Vagina (tissue), 2 donors: ENCODE measurements at places on chromosomes 3 and 15.

DNA sequence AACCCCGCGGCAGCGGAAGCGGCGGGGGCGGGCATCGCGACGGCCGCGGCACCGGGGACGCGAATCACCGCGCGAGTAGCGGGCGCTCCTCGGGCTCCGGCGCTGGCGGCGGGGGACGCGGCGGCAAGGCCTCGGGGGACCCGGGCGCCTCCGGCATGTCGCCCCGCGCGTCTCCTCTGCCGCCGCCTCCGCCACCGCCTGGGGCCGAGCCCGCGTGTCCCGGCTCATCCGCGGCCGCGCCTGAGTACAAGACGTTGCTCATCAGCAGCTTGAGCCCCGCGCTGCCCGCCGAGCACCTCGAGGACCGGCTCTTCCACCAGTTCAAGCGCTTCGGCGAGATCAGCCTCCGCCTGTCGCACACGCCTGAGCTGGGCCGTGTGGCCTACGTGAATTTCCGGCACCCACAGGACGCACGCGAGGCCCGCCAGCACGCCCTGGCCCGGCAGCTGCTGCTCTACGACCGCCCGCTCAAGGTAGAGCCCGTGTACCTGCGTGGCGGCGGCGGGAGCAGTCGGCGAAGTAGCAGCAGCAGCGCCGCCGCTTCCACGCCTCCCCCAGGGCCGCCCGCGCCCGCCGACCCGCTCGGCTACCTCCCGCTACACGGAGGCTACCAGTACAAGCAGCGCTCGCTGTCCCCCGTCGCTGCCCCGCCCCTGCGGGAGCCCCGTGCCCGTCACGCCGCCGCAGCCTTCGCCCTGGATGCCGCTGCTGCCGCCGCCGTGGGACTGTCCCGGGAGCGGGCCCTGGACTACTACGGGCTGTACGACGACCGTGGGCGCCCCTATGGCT is 675 bp downstream of the RBM15B start:
- H3K4me3 ChIP-seq, result peak overlapping the region; percentile 54
- peak overlapping the region; percentile 75 for H3K27ac ChIP-seq
- H3K36me3 ChIP-seq, result peaks cover 49% of the 10 kb centered on the region
- H3K4me1 ChIP-seq, result peaks cover 90% of the 10 kb centered on the region

DNA sequence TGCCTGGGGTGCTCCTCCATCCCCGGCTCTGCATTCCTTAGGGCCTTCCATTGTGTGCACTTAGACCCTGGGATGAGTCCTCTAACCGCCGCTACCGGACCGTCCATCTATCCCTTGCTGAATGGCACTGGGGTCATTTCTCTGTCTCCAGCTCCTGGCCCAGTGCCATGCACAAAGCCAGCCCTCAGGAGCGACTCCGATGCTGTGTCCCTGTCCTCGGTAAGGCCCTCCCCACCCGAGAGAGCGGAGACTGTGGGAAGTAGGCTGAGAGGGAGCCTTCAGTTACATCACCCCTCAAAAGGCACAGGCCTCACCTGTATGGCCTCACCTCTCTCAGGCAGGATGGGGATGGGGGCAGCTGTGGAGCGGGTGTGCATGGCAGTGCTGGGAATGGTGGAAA is 33.8 kb downstream of the MUC4 start:
- no peak for DNase-seq
- H3K36me3 ChIP-seq, result no peaks in the 10 kb centered on the region
- no peak overlapping the region for H3K4me3 ChIP-seq
- no peaks in the 10 kb centered on the region for H3K4me1 ChIP-seq
- no peaks in the 10 kb centered on the region for H3K27me3 ChIP-seq
- no peak overlapping the region for H3K27ac ChIP-seq

- no peak overlapping the region for H3K4me3 ChIP-seq
- no peak overlapping the region for H3K27ac ChIP-seq
- no peaks in the 10 kb centered on the region for H3K36me3 ChIP-seq
- H3K4me1 ChIP-seq, result peaks cover 13% of the 10 kb centered on the region
Observed at GRCh38 chr3:43185274-43185982, 79.5 kb upstream of the POMGNT2 start.

- no peaks in the 10 kb centered on the region for H3K36me3 ChIP-seq
- H3K4me3 ChIP-seq, result no peak overlapping the region
- peaks cover 26% of the 10 kb centered on the region for H3K4me1 ChIP-seq
- H3K27ac ChIP-seq, result peak overlapping the region; percentile 4
Observed at GRCh38 chr3:64815789-64816188, 128.0 kb upstream of the ADAMTS9 start.

GRCh38 chr3:190064112-190064511 is 56.6 kb downstream of the P3H2 start:
- no peaks in the 10 kb centered on the region for H3K36me3 ChIP-seq
- H3K4me3 ChIP-seq, result no peak overlapping the region
- no peak overlapping the region for H3K27ac ChIP-seq
- H3K4me1 ChIP-seq, result peaks cover 3% of the 10 kb centered on the region
- H3K27me3 ChIP-seq, result no peaks in the 10 kb centered on the region

GRCh38 chr3:161913786-161914389 is 417.3 kb downstream of the OTOL1 start:
- H3K4me1 ChIP-seq, result peaks cover 7% of the 10 kb centered on the region
- no peak overlapping the region for H3K27ac ChIP-seq
- no peaks in the 10 kb centered on the region for H3K27me3 ChIP-seq
- H3K4me3 ChIP-seq, result no peak overlapping the region

- peaks cover 39% of the 10 kb centered on the region for H3K4me1 ChIP-seq
- no peaks in the 10 kb centered on the region for H3K27me3 ChIP-seq
- peaks cover 32% of the 10 kb centered on the region for H3K36me3 ChIP-seq
- H3K27ac ChIP-seq, result no peak overlapping the region
- no peak for DNase-seq
- H3K4me3 ChIP-seq, result no peak overlapping the region
Observed at GRCh38 chr3:57559526-57559925, 3.5 kb downstream of the PDE12 start.

DNA sequence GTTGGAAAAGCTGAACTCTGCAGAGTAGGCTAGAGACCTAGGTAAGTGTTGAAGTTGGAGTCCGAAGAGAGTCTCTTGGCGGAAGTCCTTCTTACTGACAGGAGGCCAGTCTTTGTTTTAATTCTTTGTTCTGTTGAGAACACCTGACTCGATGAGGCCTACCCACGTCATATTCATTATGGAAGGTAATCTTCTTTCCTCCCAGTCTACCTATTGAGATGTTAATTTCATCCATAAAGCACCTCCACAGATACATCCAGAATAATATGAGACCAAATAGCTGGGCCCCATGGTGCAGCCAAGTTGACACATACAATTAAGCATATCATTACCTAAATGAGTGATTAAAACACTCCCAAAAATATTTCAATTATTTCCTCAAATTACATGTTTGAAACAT is 515.5 kb downstream of the CADM2 start:
- no peaks in the 10 kb centered on the region for H3K4me1 ChIP-seq
- no peak overlapping the region for H3K4me3 ChIP-seq
- H3K27ac ChIP-seq, result no peak overlapping the region
- no peaks in the 10 kb centered on the region for H3K36me3 ChIP-seq
- no peaks in the 10 kb centered on the region for H3K27me3 ChIP-seq
- DNase-seq, result no peak

- DNase-seq, result no peak
- no peaks in the 10 kb centered on the region for H3K36me3 ChIP-seq
- H3K4me1 ChIP-seq, result peaks cover 19% of the 10 kb centered on the region
Observed at GRCh38 chr3:32681811-32682210, 3.2 kb upstream of the CNOT10 start.

- no peak overlapping the region for H3K4me3 ChIP-seq
- DNase-seq, result no peak
- no peaks in the 10 kb centered on the region for H3K4me1 ChIP-seq
- no peaks in the 10 kb centered on the region for H3K36me3 ChIP-seq
- H3K27ac ChIP-seq, result no peak overlapping the region
- no peaks in the 10 kb centered on the region for H3K27me3 ChIP-seq
Observed at GRCh38 chr3:31050296-31050695, 155.8 kb upstream of the GADL1 start.

GRCh38 chr15:70275461-70276138 is 177.9 kb upstream of the TLE3 start:
- no peak overlapping the region for H3K4me3 ChIP-seq
- no peaks in the 10 kb centered on the region for H3K27me3 ChIP-seq
- H3K27ac ChIP-seq, result no peak overlapping the region

DNA sequence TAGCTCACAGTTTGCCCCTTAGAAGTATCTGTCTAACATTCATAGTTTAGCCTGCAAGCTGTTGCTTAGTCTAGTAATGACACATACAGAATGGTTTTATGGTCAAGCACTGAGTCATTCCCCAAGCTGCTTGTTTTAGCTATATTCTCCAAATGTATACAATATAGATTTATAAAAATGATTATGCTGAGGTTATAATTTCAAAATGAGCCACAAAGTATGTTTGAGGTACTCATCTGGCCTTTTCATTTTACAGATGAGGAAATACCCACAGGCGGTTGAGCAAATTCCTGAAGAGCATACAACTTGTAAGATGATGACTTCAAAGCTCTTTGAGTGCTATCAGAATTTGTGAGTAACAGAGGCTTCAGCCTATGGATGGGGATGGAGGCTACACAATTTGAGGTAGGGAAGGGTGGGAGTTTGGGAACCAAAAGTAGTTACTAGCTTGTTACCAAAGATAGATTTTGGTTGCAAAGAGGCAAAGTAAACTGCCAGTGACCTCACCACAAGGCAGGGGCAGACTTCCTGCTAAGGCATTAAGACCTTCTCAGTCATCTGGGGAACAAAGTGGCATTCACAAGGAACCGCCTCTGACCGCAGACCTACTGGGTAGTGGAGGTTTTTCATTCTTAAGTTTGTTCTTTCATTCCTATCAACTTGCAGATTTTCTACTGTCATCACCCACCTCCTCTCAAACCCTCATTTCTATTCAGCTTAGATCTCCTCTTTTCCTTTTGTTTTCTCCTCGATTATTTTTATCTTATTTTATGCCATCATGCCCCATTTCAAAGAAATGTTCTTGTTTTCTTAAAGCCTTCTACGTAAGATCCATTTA is 257.2 kb upstream of the NECTIN3 start:
- no peaks in the 10 kb centered on the region for H3K36me3 ChIP-seq
- DNase-seq, result no peak
- H3K4me1 ChIP-seq, result no peaks in the 10 kb centered on the region
- no peak overlapping the region for H3K27ac ChIP-seq
- H3K4me3 ChIP-seq, result no peak overlapping the region

GRCh38 chr15:28911310-28911931 is 25.6 kb downstream of the APBA2 start:
- no peaks in the 10 kb centered on the region for H3K4me1 ChIP-seq
- DNase-seq, result no peak
- no peaks in the 10 kb centered on the region for H3K36me3 ChIP-seq
- no peaks in the 10 kb centered on the region for H3K27me3 ChIP-seq
- H3K4me3 ChIP-seq, result no peak overlapping the region
- H3K27ac ChIP-seq, result no peak overlapping the region

- peaks cover 41% of the 10 kb centered on the region for H3K4me1 ChIP-seq
- H3K27me3 ChIP-seq, result no peaks in the 10 kb centered on the region
- H3K27ac ChIP-seq, result no peak overlapping the region
- H3K36me3 ChIP-seq, result no peaks in the 10 kb centered on the region
Observed at GRCh38 chr15:63465104-63465503, 39.3 kb upstream of the USP3 start.

GRCh38 chr3:41684797-41685735 is 276.8 kb downstream of the ULK4 start:
- no peaks in the 10 kb centered on the region for H3K27me3 ChIP-seq
- no peak for DNase-seq
- H3K4me1 ChIP-seq, result peaks cover 54% of the 10 kb centered on the region
- H3K36me3 ChIP-seq, result no peaks in the 10 kb centered on the region
- no peak overlapping the region for H3K27ac ChIP-seq

- no peaks in the 10 kb centered on the region for H3K36me3 ChIP-seq
- no peak overlapping the region for H3K4me3 ChIP-seq
- no peak overlapping the region for H3K27ac ChIP-seq
- H3K27me3 ChIP-seq, result no peaks in the 10 kb centered on the region
- H3K4me1 ChIP-seq, result no peaks in the 10 kb centered on the region
Observed at GRCh38 chr3:171558188-171558696, 98.0 kb upstream of the TNIK start.

- no peak overlapping the region for H3K27ac ChIP-seq
- H3K27me3 ChIP-seq, result no peaks in the 10 kb centered on the region
- no peak for DNase-seq
- no peak overlapping the region for H3K4me3 ChIP-seq
- H3K36me3 ChIP-seq, result no peaks in the 10 kb centered on the region
Observed at GRCh38 chr15:44542596-44542995, 5.6 kb downstream of the EIF3J start.

DNA sequence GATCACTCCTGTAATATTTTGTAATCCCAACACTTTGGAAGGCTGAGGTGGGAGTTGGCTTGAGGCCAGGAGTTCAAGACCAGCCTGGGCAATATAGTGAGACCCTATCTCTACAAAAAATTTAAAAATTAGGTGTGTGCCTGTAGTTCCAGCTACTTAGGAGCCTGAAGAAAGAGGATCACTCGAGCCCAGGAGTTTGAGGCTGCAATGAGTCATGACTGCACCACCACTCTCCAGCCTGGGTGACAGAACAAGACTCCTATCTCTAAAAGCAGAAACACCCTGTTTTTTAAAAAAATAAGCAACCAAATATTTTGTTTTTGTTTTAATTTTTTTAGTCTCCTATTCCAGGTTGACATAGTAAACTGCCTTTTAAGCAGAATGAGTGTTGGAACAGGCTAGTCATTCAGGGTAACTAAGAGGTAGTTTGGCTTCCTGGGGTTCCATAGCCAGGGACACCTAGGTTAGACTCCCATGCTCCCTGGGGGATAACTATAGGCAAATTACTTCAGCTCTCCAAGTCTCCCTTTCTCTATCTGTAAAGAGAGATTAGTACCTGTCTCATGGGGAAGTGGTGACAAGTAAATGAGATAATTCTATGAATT is 114.6 kb upstream of the C15orf61 start:
- H3K27ac ChIP-seq, result no peak overlapping the region
- no peaks in the 10 kb centered on the region for H3K27me3 ChIP-seq
- H3K36me3 ChIP-seq, result no peaks in the 10 kb centered on the region
- no peaks in the 10 kb centered on the region for H3K4me1 ChIP-seq
- DNase-seq, result no peak
- no peak overlapping the region for H3K4me3 ChIP-seq

DNA sequence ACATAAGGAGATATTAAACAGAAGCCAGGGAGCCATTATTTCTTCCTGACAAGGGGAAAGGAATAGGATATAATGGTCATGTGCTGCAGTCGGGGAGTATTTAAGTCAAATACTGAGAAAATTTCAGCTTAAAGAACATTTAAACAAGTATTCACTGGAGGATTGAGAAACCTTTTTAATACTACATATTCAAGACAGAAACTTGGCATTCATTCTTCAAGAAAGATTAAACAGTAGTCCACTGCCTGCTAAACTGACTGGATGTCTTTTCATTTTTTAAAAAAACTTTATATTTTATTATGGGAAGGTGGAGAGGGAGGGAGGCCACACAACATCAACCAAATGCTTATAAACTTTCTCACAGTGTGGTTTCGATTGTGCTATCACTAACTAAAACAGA is 107.4 kb upstream of the CBLB start:
- no peak for DNase-seq
- H3K4me1 ChIP-seq, result no peaks in the 10 kb centered on the region
- H3K36me3 ChIP-seq, result no peaks in the 10 kb centered on the region

DNA sequence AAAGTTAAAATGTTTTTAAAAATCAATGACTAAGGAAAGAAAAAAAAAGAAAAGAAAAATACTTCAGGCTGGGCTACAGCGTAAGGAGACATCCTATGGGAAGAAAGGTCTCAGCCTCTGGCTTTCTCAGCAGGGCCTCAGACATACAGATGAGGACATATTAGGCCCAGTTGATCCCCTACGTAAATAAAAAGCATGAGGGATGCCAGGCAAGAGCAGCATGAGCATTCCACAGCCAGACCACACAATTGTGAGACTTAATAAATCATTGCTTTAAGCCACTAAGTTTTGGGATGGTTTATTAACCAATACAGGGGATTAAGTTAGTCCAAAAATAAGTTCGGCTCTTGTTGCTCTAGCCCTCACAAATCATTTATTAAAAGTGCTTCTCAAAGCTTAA is 394.1 kb upstream of the NECTIN3 start:
- no peak for DNase-seq
- no peak overlapping the region for H3K27ac ChIP-seq
- no peaks in the 10 kb centered on the region for H3K36me3 ChIP-seq
- no peaks in the 10 kb centered on the region for H3K4me1 ChIP-seq
